ENCODE measurements at places on chromosomes 2 and 18.

DNA sequence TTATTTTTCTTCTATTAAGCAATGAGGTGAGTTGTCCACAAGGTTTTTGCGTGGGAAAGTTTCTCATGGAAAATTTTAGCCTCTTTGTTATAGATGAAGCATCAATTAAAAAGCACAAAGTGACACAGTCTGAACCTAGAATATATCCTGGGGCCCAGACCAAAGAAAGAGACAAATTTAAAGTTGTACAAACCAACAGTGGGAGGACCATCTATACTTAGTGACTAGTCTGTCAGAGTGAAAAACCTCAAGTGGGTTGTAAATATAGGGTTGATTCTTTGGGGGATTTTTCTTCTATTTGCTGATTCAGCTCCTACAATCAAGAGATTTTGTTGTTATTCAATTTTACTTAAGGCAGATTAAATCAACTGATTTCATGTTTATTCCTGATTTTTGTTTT, 256.2 kb downstream of the SATB2 start:
- no peak for DNase-seq

DNA sequence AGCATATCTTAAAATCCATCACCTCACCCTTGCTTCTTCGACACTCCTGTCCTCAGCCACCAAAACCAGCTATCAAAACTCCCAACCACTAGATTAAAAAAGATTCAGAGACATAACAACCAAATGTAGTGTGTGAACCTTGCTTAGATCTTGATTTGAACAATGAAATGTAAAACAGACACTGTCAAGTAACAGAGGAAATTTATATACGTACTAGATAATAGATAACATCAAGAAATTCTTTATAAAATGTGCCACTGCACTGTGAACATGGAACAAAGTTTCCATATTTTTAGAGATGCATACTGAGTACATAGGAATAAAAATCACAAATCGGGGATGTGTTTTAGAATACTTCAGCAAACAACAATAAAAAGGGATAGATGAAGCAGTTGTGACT, 86.0 kb downstream of the THADA start:
- no peak for DNase-seq

DNA sequence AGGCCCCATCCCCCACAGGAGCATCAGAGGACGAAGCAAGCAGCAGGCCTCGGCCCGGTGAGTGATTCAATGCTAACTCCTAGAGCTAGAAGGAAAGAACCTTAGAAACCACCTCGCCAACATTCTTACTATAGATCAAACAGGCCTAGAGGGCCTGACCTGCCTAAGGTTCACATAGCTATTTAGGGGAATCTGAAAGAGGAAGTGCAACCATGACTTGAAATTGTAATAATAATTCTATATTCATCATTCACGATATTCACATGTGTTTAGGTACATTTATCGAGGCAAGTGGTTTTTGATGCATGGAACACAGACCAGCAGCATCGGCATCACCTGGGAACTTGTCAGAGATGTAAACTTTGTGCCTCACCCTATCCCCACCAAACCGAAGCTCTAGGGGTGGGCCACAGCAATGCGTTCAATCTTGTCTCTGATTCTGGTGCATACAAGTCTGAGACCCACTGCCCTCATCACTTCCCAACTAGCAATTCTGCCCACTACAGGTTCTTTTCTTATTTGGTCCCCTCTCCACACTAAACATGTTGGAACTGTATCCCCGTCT, 78.0 kb upstream of the DNMT3A start:
- no peak for DNase-seq

DNA sequence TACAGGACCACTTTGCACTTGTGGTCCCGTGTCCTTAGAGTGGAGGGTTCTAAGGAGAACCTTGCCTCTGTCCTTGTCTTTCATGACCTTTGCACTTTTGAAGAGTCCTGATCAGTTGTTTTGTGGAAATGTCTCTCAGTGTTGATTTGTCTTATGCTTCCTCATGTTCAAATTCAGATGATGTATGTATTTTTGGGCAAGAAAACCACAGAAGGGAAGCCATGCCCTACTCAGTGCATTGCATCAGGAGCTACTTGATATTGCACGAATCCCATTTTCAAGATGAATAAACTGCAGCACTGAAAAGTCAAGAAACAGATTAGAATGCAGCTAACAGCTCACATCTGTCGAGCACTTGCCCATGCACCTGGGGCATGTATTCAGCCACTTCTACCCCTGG, 152.2 kb downstream of the INHBB start:
- no peak for DNase-seq

- DNase-seq, result no peak
Observed at GRCh38 chr2:85400541-85401463, 9.4 kb downstream of the CAPG start.

DNA sequence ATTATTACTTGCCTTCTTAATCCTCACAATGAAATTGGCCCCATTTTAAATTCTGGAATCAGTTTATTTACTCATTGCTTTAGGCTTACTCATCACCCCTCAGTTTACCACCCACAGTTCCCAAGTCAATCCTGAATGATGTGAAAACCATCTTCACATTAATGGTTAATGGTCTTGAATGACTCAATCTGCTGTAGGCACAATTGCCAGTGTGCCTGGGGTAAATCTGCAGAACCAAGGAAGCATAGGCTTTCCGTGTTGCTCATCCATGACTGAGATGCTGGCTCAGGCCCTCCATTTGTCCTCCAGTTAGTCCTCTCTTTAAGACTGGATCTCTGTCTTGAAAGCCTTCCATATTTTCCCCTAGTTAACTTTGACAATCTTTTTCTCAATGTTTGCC, 164.5 kb downstream of the PMAIP1 start:
- no peak for DNase-seq

- no peak for DNase-seq
Observed at GRCh38 chr2:50885948-50886347, 146.0 kb downstream of the NRXN1 start.

DNA sequence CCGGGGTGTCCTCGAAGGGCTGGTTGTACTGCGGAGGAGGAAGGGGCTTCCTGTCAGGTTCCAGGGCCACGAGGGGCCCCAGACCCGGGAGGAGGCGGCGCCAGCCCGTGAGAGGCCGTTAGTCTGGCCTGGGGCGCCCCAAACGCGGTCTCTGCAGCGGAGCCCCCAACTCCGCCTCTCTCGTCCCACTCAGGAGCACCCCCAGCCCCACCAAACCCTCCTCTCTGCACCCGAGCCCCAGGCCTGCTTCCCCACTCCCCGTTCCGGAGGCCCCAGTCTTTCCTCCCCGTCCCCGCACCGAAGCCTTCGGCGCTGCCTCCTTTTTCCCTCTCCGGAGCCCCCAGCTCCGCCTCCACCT, 473 bp downstream of the HJURP start:
- no peak for DNase-seq
